T-helper 22 cell (primary cell): ENCODE measurements at places on chromosomes 6 and 20.

DNA sequence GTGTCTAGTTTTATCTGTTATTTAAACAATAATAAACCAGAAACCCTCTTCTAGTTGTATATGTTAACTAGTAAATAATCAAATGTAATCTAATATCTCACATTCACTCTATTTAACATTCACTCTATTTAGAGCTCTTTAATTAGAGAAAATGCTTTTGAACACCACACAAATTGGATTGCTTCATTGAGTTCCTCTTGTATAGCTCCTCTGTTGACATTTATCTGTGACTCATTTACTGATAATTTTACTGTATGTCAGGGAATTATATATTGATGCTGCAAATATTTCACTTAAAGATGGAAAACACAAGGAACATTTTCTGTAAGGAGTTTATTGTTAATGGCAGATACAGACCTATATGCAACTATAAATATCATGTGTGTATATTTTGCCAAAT, 594.6 kb downstream of the COL12A1 start:
- no peak for DNase-seq

GRCh38 chr20:57928181-57928967, 218.6 kb upstream of the PMEPA1 start:
- no peak for DNase-seq

DNA sequence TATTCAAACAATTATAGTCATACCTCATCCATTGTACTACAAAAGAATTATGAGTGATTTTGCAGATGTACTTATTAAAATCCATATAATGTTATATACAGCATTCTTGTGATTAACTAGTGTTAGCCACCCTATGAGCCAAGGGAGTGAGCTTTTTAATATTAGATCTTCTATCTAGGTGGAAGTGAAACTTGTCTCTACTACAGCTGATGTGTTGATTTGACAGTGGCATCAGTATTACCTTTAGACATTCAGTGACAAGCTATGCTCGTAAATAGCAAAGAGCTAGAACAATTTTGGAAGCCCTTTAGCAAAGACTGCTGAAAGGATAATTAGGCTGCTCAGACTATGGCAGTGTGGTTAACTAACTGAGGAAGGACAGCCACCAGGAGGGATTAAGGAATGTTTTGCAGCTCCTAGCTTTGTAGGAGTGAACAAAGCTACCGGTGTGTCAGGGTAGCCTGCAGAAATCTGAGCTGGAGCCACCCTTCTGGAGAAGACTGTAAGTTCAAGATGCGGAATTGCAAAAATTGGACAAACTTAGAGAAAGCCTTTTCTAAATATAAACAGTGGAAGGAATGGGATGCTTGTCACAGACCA, 73.7 kb downstream of the AFG1L start:
- DNase-seq = no peak

DNA sequence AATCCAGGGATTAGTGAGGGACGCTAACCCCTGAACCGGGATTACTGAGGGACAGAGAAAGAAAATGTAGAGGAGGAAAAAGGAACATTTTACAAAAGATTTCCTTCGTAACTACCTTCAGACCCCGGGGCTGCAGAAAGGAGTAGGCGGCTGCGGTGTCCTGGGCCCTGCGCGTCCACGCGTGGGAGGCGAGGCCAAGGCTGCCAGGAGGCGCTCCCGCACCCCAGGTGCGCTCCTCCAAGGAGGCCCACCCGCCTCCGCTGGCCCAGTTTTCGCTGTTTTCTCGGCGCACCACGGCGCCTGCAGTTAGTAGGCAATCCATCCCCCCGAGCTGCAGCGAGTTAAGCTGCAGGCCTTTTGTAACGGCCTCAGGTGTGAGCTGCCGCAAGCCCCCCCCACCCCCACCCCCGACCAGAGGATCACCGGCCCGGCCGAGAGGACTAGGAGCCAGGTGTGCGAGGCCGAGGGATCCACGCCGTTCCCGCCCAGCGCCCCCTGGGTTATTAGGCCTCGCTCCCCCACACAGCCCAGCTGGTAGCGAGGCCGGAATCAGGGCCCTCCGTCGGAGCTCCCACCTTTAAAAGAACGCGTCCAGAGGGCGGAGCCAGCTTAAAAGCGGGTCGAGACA, 380.3 kb upstream of the ARID1B start:
- peak; percentile 19 for DNase-seq

- no peak for DNase-seq
These were observed 37.0 kb downstream of the BFSP1 start for GRCh38 chr20:17494201-17494600.

GRCh38 chr6:139378882-139379341, 4.5 kb upstream of the CITED2 start:
- no peak for DNase-seq

DNA sequence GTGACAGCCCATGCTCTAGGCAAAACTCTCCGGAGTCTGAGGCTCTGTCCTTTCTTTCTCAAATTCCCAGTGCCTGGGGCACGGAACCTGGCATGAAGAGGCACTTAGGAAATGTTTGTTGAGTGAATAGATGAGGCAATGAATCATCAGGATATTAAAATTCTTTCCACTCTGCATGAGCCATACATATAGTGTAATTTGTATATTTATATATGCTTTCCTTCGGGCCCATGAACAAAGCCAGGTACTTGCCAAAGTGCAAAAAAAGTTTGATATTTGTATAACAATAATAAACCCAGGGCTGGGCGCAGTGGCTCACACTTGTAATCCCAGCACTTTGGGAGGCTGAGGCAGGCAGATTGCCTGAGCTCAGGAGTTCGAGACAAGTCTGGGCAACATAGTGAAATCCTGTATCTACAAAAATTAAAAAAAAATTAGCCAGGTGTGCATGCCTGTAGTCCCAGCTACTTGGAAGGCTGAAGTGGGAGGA, 212.3 kb upstream of the ZNF217 start:
- DNase-seq = no peak

GRCh38 chr6:131368198-131368911, 204.7 kb upstream of the ARG1 start:
- no peak for DNase-seq

DNA sequence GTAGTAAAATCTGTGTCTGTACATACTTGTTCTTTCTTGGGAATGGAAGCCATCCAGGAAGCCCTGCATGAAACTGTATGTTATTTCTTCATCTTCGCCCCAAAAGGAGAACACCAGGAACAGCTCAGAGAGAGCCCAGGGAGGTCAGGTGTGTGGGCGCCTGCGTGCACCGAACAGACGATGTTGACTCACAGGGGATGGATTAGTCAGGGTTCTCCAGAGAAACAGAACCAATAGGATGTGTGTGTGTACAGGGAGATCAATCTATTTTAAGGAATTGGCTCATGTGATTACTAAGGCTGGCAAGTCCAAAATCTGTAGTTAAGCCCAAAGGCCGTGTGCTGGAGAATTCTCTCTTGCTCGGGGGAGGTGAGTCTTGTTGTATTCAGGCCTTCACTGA, 45.7 kb downstream of the RNASET2 start:
- no peak for DNase-seq

DNA sequence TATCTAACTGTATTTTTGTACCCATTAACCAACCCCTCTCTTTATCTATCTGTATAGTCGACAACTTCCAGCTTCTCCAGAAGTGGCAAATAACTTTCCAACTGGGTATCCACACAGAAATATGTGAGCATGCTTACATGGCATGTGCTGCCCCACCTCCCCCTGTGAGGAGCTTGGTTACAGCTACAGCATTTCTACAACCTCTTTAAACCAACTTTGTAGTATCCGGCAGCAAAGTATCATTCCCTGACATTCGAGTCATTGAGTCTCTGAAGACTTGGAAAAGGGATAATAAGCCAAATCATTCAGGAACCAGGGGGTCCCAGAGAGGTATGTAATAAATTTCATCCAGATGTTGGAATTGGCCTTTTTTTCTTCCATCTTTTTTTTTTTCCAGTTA, 48.2 kb upstream of the ASIP start:
- DNase-seq = no peak

DNA sequence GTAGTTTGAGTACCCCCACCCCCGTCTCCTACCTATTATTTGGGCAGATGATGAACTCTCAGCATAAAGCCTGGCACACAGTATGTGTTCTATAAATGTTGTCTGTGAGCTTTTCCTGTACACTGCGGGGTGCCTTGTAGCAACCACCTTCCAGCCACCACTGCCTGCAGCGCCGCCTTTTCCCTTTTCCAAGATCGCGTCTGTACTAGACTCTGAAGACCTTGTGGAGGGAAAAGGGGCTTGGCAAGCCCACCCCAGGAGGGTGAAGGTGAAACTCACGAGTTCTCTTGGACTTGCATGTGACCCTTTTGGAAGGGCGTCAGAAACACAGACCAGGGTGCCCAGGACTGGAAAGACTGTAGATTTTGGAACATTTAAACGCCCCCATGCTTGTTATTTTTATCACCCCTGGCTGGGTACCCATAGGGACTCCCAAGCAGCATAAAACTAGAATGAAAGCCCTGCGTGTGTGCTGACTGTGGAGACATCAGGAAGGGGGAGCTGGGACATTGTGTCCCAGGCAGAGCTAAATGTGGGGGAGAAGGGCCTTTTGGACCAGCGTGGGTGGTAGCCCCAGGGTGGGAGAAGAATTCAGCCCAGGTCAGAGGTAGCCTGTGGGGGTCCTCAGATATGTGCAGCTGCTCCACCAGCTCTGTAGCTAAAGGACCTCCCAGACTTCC, 8.3 kb downstream of the BAK1 start:
- DNase-seq = no peak

DNA sequence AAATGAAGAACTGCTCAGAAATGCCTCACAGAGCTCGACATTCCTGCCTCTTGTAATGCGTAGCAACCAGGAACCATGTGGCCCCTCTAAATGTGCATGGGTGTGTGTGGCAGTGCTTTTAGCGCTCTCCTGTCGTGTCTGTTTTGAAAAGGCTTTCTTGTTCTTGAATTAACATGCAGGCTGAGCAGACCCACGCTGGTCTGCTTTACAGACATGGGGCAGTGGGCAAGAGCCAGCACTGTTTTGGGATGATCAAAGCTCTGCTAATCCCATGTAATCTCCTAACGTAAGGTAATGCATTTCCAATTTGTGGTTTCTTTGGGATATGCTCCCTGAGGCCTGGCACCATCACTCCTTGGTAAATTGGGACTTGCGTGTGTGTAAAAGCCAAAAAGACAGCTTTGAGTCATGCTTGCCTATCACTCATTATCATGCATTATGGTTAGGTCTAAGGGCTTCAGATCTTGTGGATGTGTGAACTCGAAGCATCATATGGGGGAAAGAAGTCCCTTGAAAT, 11.8 kb downstream of the RIPOR2 start:
- no peak for DNase-seq

DNA sequence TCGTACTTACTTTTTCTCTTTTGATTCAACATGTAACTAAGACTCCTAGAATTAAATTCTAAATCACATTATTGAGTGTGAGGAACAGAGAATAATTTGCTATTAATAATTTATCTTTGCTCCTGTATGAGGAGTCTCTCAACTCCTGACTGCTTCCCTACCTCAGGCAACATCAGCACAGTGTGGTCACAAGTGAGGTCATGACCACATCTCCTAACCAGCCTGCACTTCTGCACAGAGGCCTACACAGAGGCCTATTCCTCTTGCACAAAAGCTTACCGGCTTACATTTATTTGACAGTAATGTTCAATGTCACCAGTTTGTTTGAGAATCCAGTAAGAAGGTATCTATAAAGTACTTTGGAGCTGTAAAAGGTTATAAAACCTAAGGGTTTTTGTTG, 637.4 kb upstream of the MARCKS start:
- no peak for DNase-seq

DNA sequence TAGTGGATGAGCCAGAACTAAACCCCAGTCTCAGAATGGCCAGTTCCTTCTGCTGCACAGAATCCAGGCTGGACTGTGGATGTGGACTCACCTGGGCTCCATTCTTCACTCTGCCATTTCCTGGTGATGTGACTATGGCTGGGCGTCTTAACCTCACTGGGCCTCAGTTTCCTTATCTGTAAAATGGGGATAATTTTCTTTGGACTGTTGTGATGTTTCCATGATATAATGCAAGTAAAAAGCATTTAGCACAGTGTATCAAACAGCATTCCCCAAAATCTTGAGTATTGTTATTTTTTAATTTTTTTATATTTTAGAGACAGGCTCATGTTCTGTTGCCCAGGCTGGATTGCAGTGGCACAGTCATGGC, 5.9 kb upstream of the IP6K3 start:
- no peak for DNase-seq

DNA sequence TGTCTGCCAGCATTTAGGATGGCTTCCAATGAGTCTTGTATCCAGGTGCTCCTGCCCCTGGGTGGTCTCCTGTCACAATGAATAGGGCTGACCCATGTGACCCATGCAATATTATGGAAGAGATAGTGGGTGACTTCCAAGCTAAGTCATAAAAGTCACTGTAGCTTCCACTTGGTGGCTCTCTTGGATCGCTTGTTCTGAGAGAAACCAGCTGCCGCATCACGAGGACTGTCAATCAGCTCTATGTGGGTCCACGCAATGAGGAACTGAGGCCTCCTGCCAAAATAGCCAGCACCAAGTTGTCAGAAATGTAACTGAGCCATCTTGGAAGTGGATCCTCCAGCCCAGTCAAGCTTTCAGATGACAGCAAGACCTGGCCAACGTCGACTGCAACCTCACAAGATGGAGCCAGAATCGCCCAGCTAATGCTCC, 14.9 kb upstream of the MATN4 start:
- no peak for DNase-seq

- DNase-seq = no peak
These were observed 183.2 kb upstream of the BMP5 start for GRCh38 chr6:56058636-56059035.

DNA sequence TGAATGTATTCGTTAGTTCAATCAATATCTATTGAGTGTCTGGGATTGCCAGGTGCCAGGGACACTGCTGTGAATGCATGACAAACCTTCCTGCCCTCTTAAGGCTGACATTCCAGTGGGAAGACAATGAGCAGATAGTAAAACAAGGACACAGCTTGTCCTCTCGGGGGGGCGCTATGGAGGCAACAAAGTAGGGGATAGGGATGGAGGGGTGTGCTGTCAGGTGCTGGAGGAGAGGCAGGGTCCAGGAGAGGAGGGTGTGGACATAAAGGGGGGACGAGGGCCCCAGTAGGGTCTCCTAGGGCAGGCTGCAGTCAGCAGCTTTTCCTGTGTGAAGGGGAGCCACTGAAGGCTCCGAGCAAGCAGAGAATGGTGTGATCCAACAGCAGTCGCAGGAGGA, 198.2 kb upstream of the PDE10A start:
- DNase-seq = no peak

- DNase-seq = no peak
These were observed 99.0 kb upstream of the ADGRF1 start for GRCh38 chr6:47141171-47141570.

DNA sequence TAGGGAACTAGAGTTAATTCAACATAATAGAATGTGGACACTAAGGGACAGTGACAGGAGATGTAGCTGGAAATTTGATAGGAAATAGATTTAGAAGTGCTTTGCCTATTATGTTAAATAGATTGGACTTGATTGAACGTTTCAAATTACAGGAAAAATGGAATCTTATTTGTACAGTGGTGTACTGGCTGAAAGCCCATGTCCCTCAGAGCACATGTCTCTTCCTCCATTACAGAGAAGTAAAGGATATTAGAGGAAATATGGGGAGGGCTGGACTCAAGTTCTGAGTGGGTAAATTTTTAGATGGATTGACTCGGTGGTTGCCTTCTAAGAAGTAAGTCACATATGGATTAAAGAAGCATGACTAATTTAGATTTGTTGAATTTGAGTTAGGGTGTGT, 11.4 kb downstream of the PKIB start:
- DNase-seq = no peak

GRCh38 chr6:11656491-11656890, 118.9 kb downstream of the TMEM170B start:
- no peak for DNase-seq
